ENCODE measurements at places on chromosomes 1 and 21.

DNA sequence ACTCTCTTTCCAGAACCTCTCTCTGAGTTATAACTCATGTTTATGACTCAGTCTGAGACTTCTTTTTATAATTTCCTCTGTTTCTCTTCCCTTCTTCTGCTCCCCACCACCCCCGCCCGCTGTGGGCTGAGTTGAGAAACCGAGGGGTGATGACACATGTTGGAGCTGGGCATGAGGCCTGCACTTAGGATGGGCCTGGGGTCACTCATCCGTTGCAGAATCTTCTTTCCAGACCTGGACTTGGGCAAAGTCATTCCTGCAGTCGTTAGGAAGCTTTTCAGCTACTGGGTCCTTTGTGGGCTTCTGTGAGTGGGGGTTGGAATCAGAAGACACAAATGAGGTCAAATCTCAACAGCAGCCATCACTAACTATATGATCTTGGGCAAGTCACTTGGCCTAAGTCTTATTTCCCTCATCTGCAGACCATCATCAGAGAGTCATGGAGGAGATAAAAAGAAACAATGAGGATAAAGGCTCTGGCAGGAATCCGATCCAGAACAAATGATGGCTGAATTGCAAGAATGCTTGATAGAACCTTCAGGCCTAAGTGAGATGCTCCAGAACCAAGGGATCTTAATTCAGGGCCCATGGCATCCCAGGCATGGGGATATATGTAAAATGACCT lies 53.4 kb downstream of the RPS6KA1 start:
- DNase-seq, result peak; percentile 56

GRCh38 chr1:33532250-33532649 lies 59.8 kb downstream of the ZSCAN20 start:
- DNase-seq, result no peak

DNA sequence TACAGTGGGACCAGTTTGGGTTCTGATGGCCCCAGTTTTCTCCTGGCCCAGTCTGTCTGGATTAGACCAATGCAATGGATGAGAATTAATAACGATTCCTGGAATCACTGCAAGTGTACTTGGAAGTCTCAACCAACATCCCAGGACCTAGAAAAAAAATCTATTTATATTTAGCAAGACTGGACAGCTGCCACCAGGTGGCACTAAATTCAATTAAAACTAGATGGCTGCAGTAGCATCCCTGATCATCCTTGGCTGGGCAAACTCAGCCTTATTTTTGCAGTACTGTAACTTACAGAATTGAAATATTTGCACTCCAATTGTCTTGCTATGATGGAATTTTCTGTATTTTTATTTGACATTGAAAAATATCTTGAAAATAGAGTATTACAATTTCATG lies 165.7 kb downstream of the NCAM2 start:
- peak; percentile 35 for DNase-seq

GRCh38 chr1:8323706-8324105 lies 5.8 kb downstream of the SLC45A1 start:
- no peak for DNase-seq

DNA sequence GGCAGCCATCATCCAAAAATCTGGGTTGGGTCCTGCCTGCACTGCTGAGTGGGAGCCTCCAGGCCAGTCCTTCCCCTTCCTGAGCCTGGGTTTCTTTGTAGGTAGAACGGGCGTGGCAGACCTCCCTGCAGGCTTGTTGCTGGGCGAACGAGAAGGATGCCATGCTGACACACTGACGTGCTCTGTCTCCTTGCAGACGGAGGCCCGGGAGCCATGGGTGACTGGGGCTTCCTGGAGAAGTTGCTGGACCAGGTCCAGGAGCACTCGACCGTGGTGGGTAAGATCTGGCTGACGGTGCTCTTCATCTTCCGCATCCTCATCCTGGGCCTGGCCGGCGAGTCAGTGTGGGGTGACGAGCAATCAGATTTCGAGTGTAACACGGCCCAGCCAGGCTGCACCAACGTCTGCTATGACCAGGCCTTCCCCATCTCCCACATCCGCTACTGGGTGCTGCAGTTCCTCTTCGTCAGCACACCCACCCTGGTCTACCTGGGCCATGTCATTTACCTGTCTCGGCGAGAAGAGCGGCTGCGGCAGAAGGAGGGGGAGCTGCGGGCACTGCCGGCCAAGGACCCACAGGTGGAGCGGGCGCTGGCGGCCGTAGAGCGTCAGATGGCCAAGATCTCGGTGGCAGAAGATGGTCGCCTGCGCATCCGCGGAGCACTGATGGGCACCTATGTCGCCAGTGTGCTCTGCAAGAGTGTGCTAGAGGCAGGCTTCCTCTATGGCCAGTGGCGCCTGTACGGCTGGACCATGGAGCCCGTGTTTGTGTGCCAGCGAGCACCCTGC lies 1.4 kb downstream of the GJA4 start:
- DNase-seq, result no peak

DNA sequence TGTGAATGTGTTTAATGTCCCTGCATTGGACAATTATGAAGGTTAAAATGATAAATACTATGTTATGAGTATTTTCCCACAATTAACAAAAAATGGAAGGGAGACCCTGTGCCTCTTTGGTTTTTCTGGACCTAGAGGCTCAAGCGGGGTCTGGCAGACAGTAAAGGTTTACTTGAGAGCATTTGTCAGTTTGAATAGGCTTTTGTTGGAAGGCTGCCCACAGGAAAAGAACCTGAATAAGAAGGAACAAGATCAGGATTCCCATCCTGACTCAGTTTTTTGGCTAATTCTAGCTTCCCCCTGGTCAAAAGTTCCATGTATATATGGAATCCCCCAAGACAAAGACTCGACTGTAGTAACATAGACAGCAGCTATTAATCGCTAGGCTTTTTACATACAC lies 150.9 kb upstream of the JUN start:
- no peak for DNase-seq

- no peak for DNase-seq
Measured at GRCh38 chr1:45928486-45929205, 125.2 kb downstream of the MAST2 start.

DNA sequence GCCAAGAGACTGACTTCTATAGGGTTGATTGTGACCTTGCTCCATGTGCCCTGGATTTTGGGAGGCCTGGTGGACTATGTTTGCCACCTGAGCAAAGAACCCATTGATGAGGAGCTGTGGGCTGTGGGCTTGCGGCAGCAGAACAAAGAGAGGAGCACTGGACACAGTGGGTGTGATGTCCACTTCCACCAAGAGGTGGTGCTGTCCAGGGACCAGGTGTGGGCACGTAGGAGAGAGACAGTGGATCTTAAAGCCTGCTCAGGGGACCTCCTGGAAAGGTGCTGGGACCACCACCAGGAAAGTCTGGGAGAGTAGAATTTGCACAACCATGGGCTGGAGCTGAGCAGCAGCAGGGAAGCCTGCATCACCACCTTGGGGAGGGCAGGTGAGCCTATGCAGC lies 106.7 kb upstream of the ETS2 start:
- DNase-seq, result no peak

DNA sequence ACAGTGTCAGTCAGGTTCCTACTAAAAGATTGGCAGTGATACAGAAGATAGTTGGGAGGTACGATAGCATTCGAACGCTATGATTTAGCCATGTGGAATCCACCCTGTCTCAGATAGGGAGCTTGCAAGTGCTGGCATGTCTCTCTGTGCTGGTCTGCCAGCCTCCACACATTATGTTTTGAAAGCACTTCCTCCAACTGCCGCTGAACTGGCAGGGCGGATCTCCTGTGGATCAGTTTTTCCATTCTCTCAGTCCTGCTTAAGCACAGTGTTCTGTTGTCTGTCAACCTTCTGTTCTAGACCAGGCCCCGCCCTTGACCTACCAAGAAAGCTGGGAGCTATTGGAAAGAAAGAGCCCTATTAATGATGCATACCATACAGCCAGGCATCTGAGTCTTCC lies 65.5 kb upstream of the PALMD start:
- no peak for DNase-seq

GRCh38 chr1:244548558-244549115 lies 87.6 kb downstream of the CATSPERE start:
- DNase-seq, result no peak

DNA sequence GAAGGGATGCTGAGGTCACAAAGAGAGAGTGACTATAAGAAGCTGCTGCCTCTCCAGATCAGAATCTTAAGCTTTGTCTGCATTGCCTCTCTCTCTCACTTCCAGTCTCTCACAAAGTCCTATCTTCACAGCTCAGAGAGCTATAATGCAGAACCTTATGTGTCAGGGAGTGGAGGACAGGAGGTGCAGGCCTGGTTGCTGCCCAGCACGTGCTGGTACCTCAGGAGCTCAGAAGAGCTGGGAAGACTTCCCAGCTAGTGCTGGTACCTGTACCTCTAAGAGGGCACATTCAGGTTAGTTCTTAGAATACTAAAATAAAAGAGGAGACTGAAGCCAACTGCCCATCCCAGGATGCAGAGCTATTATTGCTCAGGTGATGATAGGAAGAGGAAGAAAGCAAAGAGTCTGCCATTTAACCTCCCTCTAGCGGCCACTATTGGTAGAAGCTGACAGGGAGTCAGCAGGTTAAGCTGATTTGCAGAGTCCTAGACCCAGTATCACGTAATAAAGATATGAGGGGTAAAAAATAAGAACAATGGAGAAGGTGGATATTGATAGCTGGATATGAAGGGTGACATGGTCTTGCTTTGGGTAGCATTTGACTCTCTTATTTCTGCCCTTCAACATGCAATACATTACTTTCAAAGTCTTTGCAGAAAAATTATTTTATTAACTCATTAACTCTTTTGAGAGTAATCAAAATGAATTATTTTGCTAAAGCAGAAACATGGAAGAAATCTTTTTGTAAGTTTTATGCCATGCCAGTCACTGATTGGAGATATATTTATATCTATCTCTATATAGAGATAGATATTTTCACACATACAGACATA lies 138.1 kb upstream of the HMCN1 start:
- no peak for DNase-seq

- no peak for DNase-seq
Measured at GRCh38 chr1:71170925-71171324, 90.1 kb upstream of the ZRANB2 start.

- DNase-seq, result no peak
Measured at GRCh38 chr1:4654764-4655673, 610 bp downstream of the AJAP1 start.

GRCh38 chr1:182643699-182644098 lies 39.5 kb upstream of the RGS16 start:
- no peak for DNase-seq

GRCh38 chr1:20727746-20728316 lies 4.7 kb downstream of the SH2D5 start:
- no peak for DNase-seq

DNA sequence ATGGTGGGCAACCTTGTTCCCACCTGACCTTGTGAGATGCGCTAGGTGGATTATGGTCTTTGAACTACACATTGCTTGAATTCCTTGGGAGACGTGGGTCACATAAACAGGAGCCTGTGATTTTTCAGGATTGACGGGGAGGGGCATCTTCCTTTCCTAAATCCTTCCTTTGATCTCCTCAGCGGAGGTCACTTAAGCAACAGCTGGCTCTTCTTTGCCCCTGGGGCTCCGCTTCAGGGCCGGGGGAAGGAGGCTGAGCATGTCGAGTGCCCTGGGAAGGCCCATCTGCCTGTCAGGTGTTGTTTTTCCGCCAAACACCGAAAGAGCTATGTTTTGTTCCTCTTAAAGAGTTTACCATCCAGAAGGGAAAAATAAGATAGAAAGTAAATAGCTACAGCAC lies 40.6 kb downstream of the KIF26B start:
- DNase-seq, result no peak

DNA sequence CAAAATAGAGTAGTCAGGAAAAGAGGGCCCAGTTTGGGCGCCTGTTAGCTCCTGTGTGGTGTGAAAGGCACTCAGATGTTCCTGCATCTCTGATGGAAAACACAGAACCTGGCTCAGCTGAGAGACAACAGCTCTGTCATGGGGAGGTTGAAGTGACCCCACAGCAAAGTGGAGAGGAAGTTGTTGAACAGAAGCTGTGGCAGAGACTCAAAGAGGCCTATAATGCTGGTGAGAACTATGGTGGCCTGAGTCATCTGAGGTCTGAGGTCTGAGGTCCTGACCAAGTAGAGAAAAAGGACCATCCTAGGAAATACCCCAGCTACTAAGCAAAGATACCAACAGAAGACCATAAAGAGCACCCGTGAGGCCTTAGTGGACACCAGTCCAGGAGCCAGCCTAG lies 45.6 kb upstream of the JAK1 start:
- DNase-seq, result no peak

DNA sequence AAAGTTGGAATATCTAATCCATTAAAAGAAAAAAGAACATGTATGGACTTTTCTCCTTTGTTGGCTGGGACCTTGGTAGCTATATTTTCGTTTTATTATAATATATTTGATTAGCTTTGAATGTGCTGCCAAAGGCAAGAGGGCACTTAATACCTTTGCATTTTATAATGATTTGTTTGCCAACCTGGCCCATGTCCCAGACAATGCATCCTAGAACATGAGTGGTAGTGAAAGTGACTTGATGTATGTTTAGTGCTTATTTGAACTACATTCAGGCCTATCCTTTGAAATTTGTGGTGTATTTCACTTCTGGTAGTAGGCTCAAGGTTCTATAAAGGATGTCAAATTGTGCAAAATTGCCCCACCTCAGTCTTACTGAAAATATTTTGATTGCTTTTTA lies 25.9 kb downstream of the CACHD1 start:
- DNase-seq, result no peak

DNA sequence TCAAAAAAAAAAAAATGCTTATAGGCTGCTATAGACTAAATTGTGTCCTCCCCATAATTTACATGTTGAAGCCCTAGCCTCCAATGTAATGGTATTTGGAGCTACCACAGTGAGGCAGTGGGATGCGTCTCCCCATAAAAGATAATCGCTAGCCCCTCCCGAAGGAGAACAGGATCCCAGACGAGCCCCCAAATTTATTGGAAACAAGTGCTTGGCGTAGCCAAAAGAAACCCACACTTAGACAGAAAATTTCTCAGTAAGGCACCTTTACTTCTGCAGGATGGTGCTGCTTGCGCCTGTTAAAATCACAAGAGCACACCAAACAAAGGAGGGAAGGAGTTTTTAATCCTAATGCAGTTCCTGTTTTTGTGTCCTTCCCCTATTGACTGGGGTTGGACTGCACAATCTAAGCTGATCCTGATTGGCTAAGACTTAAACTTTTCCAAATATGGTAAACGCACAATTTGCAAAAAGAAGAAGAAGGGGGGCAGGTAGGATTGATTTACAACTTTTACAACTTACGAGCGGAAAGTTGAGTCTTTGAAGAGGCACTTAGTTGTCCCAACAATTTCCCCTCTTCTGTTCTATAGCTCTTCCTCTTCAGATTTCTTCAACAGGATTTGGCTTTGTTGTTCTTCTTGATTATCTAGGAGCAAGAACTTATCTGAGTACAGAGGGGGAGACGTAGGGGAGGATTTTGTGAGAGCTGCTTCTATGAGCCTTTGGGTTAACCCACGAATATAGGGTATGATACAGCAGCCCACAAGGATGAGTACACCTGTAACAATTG lies 3.0 kb upstream of the IPP start:
- no peak for DNase-seq

GRCh38 chr1:39683591-39684312 lies 7.5 kb downstream of the HPCAL4 start:
- DNase-seq, result no peak

Data from GM04504 (cell line).